ENCODE measurements at places on chromosomes 2 and 18. TPM values are rescaled to one million over a fixed set of nuclear protein-coding genes. Genes with fewer than 3 reads are reported as not detected.

- no peak for DNase-seq
Measured at GRCh38 chr2:222242532-222242931, 56.3 kb downstream of the PAX3 start.

The ARHGEF4 gene
- not detected for total RNA-seq

The ZNF385B gene
- 0.13 TPM for total RNA-seq

The METAP1D gene
- total RNA-seq = 6.9 TPM

The GAREM2 gene
- total RNA-seq = 1.2 TPM

DNA sequence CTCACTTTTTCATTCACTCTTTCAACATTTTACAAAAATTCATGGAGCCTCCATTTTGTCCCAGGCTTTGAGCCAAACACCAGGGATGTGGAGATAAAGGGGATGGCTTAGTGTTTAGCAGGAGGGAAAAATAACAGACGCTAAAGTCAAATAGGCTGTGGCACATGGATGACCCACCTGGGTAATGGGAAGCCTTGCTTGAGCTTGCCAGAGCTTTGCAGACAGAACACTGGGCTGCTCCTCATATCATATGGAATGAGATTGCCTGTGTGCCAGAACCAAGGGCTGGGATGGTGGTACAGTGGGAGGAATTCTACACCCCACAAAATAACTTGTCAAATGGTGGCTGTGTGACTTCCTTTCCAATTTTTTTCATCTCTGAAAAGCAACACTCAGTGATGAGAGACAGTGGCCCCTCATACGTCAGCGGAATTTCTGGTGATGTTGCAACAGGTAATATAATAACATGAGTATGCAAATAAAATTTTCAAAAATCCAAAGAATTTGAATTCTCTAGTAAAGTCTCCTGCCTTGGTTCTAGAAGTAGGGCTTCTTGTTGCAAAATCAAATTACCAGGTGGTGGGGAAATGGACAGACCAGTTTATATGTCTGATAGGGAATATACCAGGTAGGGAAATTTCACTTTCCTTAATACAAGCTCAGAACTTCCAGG, 252.9 kb downstream of the CLIP4 start:
- peak; percentile 14 for DNase-seq

DNA sequence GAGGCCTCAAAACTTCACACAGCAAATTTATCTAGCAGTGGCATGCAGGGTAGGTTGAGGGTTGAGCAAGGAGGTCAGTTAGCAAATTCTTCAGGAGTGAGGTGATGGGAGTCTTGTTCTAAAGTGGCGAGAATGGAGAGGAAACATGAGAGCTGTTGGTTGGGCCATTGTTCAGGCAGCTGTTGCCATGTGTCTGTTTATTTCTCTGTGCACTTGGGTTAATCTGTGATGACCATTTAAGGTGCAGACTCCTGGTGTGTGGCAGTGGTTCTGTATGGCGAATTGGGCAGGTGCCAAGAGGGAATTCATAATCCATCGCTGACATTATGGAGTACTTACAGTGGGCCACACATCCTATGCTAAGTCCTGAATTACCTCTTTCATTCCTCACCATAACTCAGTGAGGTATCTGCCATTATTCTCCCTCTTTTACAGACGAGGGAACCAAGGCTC, 30.4 kb downstream of the TMEM178A start:
- DNase-seq = peak; percentile 96

- peak; percentile 99 for DNase-seq
Measured at GRCh38 chr2:160224060-160224459, 24.0 kb upstream of the ITGB6 start.

GRCh38 chr2:204850581-204850980, 305.3 kb downstream of the PARD3B start:
- no peak for DNase-seq

- peak; percentile 55 for DNase-seq
Measured at GRCh38 chr2:16614314-16614860, 51.2 kb downstream of the CYRIA start.

GRCh38 chr2:64646007-64646880, 7.5 kb downstream of the SERTAD2 start:
- peak; percentile 64 for DNase-seq

DNA sequence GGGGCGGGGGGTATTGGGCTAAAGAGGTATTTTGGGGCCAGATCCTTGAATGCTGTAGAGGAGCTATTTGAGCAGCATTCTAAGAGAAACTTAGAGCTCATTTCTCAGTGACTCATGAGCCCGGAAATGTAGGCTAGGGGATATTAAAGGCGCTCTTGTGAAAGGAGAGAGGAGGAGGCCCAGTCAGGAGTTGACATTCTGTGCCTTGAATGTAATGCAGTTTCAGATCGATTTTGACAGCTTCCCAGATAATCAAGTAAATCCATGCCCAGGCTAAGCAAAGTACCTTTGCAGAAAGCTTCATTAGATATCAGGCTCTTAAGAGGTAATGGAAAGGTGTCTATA, 1.5 kb downstream of the CAB39 start:
- peak; percentile 74 for DNase-seq

GRCh38 chr2:33784488-33784887, 185.4 kb upstream of the FAM98A start:
- no peak for DNase-seq

The LCT gene
- total RNA-seq = not detected

- peak; percentile 93 for DNase-seq
Measured at GRCh38 chr2:200405599-200406298, 99.3 kb downstream of the SPATS2L start.

The UGT1A5 gene
- not detected for total RNA-seq

DNA sequence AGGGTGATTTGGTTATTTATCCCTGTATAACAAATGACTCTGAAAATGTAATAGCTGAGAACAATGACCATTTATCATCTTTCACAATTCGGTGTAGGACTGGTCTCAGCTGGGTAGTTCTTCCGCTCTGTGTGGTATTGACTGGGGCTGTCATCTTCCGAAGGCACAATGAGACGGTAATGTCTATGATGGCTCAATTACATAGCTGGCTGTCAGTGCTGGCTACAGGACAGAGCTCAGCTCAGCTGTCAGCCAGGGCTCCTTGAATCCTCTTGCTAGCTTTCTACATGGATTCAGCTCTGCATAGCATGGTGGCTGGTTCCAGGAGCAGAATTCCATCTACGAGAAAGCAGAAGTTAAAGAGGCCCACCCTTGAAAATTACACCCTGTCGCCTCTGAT, 483.8 kb downstream of the TDRD15 start:
- no peak for DNase-seq
